ENCODE measurements at places on chromosomes 16 and 17.
A peak's percentile ranks its signal among the peaks of the same experiment; 100 is the strongest.

GRCh38 chr17:14940938-14941265 is 324.2 kb downstream of the PMP22 start:
- H3K4me3 ChIP-seq, result no peak overlapping the region
- H3K27ac ChIP-seq, result no peak overlapping the region
- no peaks in the 10 kb centered on the region for H3K4me1 ChIP-seq
- DNase-seq, result no peak
- peaks cover 1% of the 10 kb centered on the region for H3K27me3 ChIP-seq
- no peaks in the 10 kb centered on the region for H3K36me3 ChIP-seq

- H3K36me3 ChIP-seq, result peaks cover 4% of the 10 kb centered on the region
- H3K4me3 ChIP-seq, result no peak overlapping the region
- no peak for DNase-seq
- peaks cover 17% of the 10 kb centered on the region for H3K27me3 ChIP-seq
- H3K27ac ChIP-seq, result no peak overlapping the region
- H3K4me1 ChIP-seq, result no peaks in the 10 kb centered on the region
Observed at GRCh38 chr16:1071561-1072225, 854 bp upstream of the SSTR5 start.

- H3K27ac ChIP-seq, result no peak overlapping the region
- peaks cover 8% of the 10 kb centered on the region for H3K4me1 ChIP-seq
- no peaks in the 10 kb centered on the region for H3K27me3 ChIP-seq
- H3K36me3 ChIP-seq, result peaks cover 1% of the 10 kb centered on the region
- H3K4me3 ChIP-seq, result no peak overlapping the region
Observed at GRCh38 chr17:68429881-68430280, 27.4 kb downstream of the WIPI1 start.

- H3K36me3 ChIP-seq, result peaks cover 9% of the 10 kb centered on the region
- no peak overlapping the region for H3K4me3 ChIP-seq
- H3K27ac ChIP-seq, result peak overlapping the region; percentile 74
Observed at GRCh38 chr16:3536271-3536731, 35.5 kb downstream of the CLUAP1 start.

DNA sequence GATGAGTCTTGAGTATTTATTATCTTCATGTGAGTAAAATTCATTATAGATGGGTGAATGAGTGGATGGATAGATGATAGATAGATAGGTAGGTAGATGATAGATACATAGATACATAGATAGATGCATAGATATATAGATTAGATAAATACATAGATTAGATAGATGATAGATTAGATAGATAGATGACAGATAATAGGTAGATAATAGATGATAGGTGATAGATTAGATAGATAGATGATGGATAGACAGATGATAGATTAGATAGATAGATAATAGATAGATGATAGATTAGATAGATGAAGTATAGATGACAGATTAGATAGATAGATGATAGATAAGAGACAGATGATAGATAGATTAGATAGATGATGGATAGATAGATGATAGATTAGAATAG is 21.8 kb upstream of the WFIKKN2 start:
- DNase-seq, result no peak
- H3K27me3 ChIP-seq, result peaks cover 20% of the 10 kb centered on the region
- H3K4me3 ChIP-seq, result no peak overlapping the region
- no peak overlapping the region for H3K27ac ChIP-seq
- H3K36me3 ChIP-seq, result peaks cover 3% of the 10 kb centered on the region
- H3K4me1 ChIP-seq, result no peaks in the 10 kb centered on the region

GRCh38 chr17:17911001-17911613 is 61.1 kb downstream of the TOM1L2 start:
- DNase-seq, result no peak
- H3K4me3 ChIP-seq, result no peak overlapping the region
- H3K4me1 ChIP-seq, result peaks cover 4% of the 10 kb centered on the region
- H3K36me3 ChIP-seq, result peaks cover 4% of the 10 kb centered on the region
- H3K27me3 ChIP-seq, result no peaks in the 10 kb centered on the region
- no peak overlapping the region for H3K27ac ChIP-seq

DNA sequence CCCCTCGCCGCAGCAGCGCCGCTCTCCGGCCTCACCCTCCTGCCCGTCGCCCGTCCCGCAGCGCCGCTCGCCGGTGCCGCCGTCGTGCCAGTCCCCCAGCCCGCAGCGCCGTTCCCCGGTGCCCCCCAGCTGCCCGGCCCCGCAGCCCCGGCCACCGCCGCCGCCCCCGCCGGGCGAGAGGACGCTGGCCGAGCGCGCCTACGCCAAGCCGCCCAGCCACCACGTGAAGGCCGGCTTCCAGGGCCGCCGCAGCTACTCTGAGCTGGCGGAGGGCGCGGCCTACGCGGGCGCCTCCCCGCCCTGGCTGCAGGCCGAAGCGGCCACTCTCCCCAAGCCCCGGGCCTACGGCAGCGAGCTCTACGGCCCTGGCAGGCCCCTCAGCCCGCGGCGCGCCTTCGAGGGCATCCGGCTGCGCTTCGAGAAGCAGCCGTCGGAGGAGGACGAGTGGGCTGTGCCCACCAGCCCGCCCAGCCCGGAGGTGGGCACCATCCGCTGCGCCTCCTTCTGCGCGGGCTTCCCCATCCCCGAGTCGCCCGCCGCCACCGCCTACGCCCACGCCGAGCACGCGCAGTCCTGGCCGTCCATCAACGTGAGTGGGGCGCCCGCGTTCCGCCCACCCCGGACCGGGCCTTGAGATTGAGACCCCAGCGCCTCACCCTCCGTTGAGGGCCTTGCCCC is 15.0 kb downstream of the TBKBP1 start:
- H3K36me3 ChIP-seq, result peaks cover 6% of the 10 kb centered on the region
- peaks cover 44% of the 10 kb centered on the region for H3K4me1 ChIP-seq
- H3K4me3 ChIP-seq, result no peak overlapping the region
- DNase-seq, result no peak

GRCh38 chr17:18187821-18188761 is 4.5 kb downstream of the ALKBH5 start:
- peak overlapping the region; percentile 95 for H3K4me3 ChIP-seq
- H3K36me3 ChIP-seq, result peaks cover 9% of the 10 kb centered on the region

- no peak for DNase-seq
- H3K27me3 ChIP-seq, result no peaks in the 10 kb centered on the region
- H3K4me3 ChIP-seq, result no peak overlapping the region
- H3K27ac ChIP-seq, result no peak overlapping the region
- peaks cover 3% of the 10 kb centered on the region for H3K4me1 ChIP-seq
- H3K36me3 ChIP-seq, result peaks cover 8% of the 10 kb centered on the region
Observed at GRCh38 chr16:4682616-4683254, 10.6 kb upstream of the NUDT16L1 start.

DNA sequence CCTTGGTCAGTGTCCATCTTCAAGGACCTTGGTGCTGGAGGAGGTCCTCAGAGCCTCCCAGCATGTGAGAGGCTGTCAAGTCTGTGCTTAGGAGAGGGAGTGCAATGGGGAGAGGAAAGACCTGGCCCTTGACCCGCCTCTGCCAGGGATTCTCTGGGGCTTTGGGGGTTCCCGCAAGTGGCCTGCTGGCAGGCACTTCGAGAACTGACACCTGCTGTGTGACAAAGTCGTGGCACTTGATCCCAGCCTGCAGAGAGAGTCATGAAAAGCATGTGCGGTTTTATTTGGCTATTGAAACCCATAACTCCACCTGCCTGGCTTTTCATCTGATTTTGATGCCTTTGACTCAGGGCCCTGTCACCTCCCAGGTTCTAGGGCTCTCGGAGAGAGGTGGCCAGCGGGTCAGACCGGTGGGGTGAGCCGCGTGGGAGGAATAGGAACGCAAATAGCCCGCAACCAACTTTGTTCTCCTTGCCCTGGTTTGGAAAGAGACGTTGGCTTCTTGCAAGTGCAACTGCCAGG is 42.8 kb upstream of the GSE1 start:
- H3K27ac ChIP-seq, result peak overlapping the region; percentile 75
- H3K4me1 ChIP-seq, result peaks cover 48% of the 10 kb centered on the region
- peaks cover 4% of the 10 kb centered on the region for H3K36me3 ChIP-seq

DNA sequence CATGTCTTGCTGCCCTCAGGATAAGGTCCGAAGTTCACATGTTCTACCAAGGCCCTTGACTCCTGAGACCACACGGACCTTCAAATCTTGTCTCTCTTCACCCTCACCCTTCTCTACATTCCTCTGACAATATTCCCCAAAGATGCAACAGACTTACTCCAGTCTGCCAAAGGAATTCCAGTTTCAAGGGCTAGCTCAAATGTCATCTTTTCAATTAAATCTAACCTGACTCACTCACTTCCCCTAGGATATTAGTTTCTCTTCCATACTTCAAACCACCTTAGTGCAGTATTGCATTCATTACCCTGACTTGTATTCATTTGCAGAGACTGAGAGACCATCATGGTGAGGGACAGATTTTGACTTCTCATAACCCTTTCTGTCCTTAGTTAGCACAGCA is 59.6 kb upstream of the ADCY9 start:
- H3K4me3 ChIP-seq, result no peak overlapping the region
- H3K27me3 ChIP-seq, result peaks cover 14% of the 10 kb centered on the region
- H3K4me1 ChIP-seq, result peaks cover 6% of the 10 kb centered on the region
- DNase-seq, result no peak
- no peak overlapping the region for H3K27ac ChIP-seq

- no peak overlapping the region for H3K4me3 ChIP-seq
- H3K27ac ChIP-seq, result no peak overlapping the region
- H3K4me1 ChIP-seq, result peaks cover 3% of the 10 kb centered on the region
- no peaks in the 10 kb centered on the region for H3K27me3 ChIP-seq
- no peak for DNase-seq
- no peaks in the 10 kb centered on the region for H3K36me3 ChIP-seq
Observed at GRCh38 chr16:539901-540530, 12.5 kb downstream of the CAPN15 start.

DNA sequence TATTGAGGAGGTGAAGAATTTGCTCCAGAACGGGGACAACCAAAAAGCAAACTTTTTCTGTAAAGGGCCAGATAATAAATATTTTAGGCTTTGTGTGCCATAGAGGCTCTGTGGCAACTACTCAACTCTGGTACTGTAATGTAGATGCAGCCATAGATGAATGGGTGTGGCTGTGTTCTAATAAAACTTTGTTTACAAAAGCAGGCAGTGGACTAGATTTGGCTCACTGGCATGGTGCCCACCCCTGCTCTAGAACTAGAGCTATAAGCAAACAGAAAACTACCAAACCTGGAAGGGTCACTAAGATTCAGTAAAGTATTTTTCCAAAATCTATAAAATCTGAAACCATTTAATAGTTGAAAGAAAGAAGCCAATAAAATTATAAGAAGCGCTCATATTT is 24.6 kb upstream of the SMURF2 start:
- H3K36me3 ChIP-seq, result no peaks in the 10 kb centered on the region
- H3K4me1 ChIP-seq, result no peaks in the 10 kb centered on the region
- H3K4me3 ChIP-seq, result no peak overlapping the region
- no peaks in the 10 kb centered on the region for H3K27me3 ChIP-seq
- no peak for DNase-seq

- no peak overlapping the region for H3K4me3 ChIP-seq
- DNase-seq, result no peak
- no peaks in the 10 kb centered on the region for H3K4me1 ChIP-seq
Observed at GRCh38 chr17:34797720-34798119, 163.5 kb downstream of the CCT6B start.

GRCh38 chr17:7864995-7865650 is 7.3 kb downstream of the CYB5D1 start:
- no peak for DNase-seq
- no peaks in the 10 kb centered on the region for H3K27me3 ChIP-seq
- no peak overlapping the region for H3K4me3 ChIP-seq
- no peak overlapping the region for H3K27ac ChIP-seq

DNA sequence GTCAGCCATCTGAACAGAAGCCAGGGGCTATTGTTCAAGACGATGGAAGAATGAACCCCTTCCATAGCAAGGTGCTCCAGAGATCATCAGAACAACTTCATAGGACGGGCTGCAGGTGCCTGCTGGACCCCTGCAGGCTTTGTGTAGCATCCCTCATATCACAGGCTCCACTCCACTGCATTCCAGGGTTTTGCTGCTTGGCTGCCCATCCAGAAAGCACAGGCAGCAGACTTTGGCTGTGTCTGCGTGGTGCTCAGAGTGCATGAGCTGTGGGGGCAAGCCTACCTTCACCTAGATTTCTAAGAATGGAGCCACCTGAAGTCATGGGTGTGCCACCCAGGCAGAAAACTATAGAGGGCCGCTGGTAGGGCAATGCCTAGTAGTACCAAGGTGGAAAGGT is 93.9 kb upstream of the NLRP1 start:
- H3K4me1 ChIP-seq, result peaks cover 28% of the 10 kb centered on the region
- H3K36me3 ChIP-seq, result no peaks in the 10 kb centered on the region
- no peak overlapping the region for H3K4me3 ChIP-seq
- DNase-seq, result no peak
- no peak overlapping the region for H3K27ac ChIP-seq
- H3K27me3 ChIP-seq, result peaks cover 14% of the 10 kb centered on the region

GRCh38 chr17:44556166-44556831 is 985 bp upstream of the FZD2 start:
- H3K27me3 ChIP-seq, result peaks cover 25% of the 10 kb centered on the region
- H3K4me3 ChIP-seq, result peak overlapping the region; percentile 91
- DNase-seq, result peak; percentile 42
- peaks cover 15% of the 10 kb centered on the region for H3K4me1 ChIP-seq

GRCh38 chr17:68451670-68452354 is 5.5 kb downstream of the WIPI1 start:
- DNase-seq, result no peak
- peaks cover 2% of the 10 kb centered on the region for H3K4me1 ChIP-seq
- H3K27ac ChIP-seq, result no peak overlapping the region
- no peaks in the 10 kb centered on the region for H3K27me3 ChIP-seq
- no peaks in the 10 kb centered on the region for H3K36me3 ChIP-seq

- peak overlapping the region; percentile 76 for H3K4me3 ChIP-seq
- H3K27me3 ChIP-seq, result no peaks in the 10 kb centered on the region
- H3K27ac ChIP-seq, result peak overlapping the region; percentile 86
- DNase-seq, result no peak
- H3K4me1 ChIP-seq, result peaks cover 78% of the 10 kb centered on the region
Observed at GRCh38 chr16:8943966-8944759, 19.5 kb downstream of the USP7 start.

DNA sequence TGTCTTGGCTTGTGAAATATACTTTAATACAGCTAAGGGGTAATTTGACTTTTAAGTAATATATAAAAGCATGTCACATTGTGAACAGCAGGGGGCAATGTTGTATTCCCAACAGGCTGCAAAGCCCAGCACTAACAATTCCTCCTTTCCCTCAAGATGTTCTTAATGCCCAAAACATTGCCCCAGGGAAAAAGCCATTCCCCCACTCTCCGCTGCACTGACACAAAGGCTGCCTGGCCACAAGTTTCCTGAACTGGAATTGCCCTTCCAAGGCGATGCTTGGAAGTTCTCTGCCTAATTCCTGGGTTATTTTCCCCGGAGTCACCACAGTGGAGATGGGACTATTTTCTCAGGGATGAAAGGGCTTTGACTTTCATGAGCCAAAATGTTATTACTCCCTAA is 27.2 kb downstream of the CLEC16A start:
- no peaks in the 10 kb centered on the region for H3K27me3 ChIP-seq
- H3K4me1 ChIP-seq, result peaks cover 2% of the 10 kb centered on the region
- DNase-seq, result no peak
- no peak overlapping the region for H3K27ac ChIP-seq

DNA sequence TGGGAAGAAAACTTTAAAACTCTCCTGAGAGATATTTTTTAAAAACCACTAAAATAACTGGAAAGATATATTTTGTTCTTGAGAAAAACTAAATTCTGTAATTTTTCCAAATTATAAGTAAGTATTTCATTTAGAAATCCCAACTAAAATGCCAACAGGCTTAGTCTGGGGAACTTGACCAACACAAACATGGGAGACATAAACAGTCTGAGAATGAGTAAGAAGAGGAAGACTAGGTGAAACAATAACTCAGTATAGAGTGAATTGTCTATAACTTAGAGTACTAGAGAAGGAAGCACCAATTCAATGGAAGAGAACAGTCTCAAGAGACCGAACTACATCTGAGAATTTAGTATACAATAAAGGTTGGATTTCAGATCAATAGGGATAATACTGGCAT is 2.9 kb downstream of the CMTM1 start:
- peak overlapping the region; percentile 19 for H3K27ac ChIP-seq
- H3K4me3 ChIP-seq, result no peak overlapping the region
- DNase-seq, result no peak
- no peaks in the 10 kb centered on the region for H3K27me3 ChIP-seq
